T-cell (primary cell): ENCODE measurements at places on chromosomes 6 and 20.

DNA sequence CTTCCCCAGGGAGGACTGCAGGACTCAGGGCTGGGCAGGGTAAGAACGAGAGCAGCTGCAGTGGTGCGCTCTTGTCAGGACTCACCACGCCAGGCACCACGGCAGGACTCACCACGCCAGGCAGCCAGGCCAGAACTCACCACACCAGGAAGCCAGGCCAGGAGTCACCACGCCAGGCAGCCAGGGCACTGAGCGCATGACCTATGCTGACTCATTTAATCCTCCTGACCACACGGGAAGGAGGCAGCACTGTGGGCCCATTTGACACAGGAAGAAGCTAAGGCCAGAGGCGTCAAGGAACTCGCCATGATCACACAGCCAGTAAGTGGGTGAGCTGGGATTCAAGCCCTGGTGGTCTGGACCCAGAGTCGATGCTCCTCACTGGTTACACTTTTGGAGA lies 189.3 kb downstream of the PREX1 start:
- DNase-seq: no peak

- DNase-seq: no peak
Measured at GRCh38 chr6:148343047-148343782, 577 bp downstream of the SASH1 start.

GRCh38 chr20:49228676-49229075 lies 9.5 kb downstream of the DDX27 start:
- DNase-seq: no peak

DNA sequence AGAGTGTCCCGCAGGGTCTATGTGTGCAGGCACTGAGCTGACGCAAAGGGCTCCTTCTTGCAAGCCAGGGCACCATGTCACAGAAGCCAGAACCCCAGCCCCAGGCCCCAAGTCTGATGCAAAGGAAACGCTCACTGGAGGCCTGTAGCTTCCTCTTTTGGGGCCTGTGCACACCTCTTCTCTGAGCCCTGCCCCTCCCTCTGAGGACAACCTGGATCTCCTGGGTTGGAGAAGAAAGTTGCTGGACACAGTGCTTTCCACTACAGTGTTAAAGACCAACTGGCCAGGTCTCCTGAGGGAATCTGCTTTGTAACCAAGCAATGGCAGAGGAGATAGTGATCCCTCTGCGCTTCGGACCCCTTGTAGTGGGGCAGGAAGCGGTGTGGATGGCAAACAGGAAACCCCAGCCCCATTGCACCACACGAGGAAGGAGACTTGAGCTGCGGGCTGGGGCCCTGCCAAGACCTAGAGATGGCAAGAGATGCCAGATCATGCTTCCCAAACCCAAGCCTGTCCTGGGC lies 90.0 kb downstream of the PRND start:
- peak; percentile 73 for DNase-seq
